H1 (cell line): ENCODE measurements at places on chromosomes 12 and 14. TPM values are rescaled to one million over a fixed set of nuclear protein-coding genes. Genes with fewer than 3 reads are reported as not detected.

The POP5 gene
- 54.7 and 59.7 TPM in 2 replicates for total RNA-seq

The BRAP gene
- 20.1 and 22.2 TPM in 2 replicates for total RNA-seq

The DAO gene
- not detected in 2 replicates for total RNA-seq

The VRTN gene
- total RNA-seq: 148 and 154 TPM in 2 replicates

The MTERF2 gene
- total RNA-seq: 6.2 and 7.1 TPM in 2 replicates

The TAS2R50 gene
- 0.33 and 0.50 TPM in 2 replicates for total RNA-seq

The CLEC7A gene
- total RNA-seq: 0.15 TPM in 1 of 2 replicates, not detected in the other

The SIX6 gene
- not detected in 2 replicates for total RNA-seq

The NANOG gene
- 229 and 231 TPM in 2 replicates for total RNA-seq

The SPRYD4 gene
- 4.0 and 4.3 TPM in 2 replicates for total RNA-seq

DNA sequence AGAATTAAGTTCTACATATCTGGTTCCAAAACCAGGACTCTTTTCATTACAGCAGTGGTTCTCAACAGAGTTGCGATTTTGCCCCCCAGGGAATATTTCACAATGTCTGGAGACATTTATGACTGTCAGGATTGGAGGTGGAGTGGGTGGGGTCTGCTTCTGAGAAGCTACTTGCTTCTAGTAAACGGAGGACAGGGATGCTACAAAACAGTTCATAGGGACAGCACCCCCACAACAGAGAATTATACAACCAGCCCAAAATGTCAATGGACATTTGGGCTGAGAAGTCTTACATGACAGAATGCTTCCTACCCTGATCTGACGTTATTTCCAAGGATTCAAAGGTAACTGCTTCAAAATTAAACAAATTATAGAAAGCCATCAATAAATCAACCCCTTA, 739 bp upstream of the SPATA7 start:
- no peak for DNase-seq

GRCh38 chr12:49025463-49025862, 6.9 kb upstream of the PRKAG1 start:
- DNase-seq: no peak

- no peak for DNase-seq
These were observed 173.6 kb downstream of the ADAMTS20 start for GRCh38 chr12:43378448-43378847.

- no peak for DNase-seq
These were observed 234.5 kb downstream of the IPO8 start for GRCh38 chr12:30461026-30461615.

- DNase-seq: no peak
These were observed 85.7 kb downstream of the SAMD4A start for GRCh38 chr14:54652605-54653052.

DNA sequence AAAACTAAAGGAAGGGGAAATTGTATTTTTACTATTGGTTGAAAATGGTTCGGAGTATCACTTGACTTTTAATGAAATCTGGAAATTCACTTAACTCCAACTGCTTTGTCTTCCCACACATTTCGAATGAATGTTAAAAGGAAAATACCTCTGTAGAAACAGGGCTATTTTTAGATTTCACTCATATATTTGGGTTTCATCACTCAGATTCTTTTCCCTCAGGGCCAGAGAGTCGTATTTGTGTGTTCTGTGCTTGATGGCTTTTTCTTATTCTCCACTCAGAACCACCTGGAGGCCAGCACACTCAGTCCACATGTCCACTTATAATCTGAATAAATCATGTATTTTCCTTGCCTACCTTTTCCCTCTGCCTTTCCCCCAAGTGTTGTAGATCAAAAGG, 40.0 kb downstream of the DAAM1 start:
- no peak for DNase-seq

DNA sequence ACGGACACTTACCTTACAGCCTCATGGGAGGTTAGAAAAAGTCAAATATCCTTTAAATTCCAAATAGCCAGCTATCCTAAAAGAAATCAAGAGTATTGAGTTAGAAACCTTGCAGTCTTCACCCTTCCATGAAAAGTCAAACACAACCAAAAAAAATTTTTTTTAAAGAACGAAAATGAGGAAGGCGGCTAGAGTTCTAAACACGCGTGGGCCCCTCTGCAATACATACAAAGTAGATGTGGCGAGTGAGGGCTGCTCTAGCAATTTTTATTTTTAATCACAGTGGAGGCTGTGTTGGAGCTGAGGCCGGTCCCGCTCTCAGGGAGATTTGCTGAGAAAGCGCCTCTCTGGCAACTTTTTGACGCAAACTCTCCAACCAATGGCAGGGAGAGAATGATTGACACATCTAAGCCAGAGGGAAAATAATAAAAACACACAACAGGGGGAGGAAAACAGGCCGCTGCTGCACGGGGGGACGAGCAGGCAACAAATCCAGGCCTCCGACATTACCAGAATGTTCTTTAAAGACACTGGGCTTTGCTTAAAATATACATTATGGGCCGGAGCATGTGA, at the start of gene OTX2:
Gene OTX2, minus strand, starts transcription at position 333 of the 573 bp plus-strand sequence. CDS start 5,023 bp downstream, outside the sequence.
- no peak for DNase-seq

DNA sequence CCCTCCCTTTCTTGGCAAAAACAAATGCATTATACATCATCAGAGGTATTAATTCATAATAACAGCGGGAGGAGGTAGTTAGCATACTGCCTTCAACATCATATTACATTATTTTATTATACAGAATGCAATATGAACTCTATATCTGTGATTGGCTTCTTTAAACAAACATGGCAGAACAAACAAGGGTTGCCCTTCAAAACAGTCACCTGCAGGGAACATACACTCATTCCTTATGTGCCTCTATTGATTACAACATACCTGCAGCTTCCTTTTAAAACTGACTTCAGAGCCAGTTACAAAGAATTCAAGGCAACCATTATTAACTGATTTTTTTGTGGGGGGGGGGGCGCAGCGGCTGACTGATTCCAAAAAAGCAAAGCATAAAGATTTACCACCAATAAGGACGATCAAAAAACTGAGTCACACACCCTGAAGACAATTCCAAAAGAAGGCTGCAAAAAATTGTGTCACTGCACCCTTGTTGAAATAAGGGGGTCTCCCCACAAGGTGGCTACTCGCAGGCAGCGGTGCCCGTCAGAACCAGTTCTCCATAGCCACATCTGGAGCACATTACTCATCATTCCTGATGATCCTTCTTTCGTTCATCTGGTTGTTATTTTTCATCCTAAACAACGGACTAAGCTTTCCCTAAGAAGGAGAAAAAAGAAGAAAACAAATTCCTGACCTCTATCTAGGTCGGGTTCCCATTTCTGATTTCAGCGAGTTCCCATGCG, 51.8 kb downstream of the SMUG1 start:
- no peak for DNase-seq

- no peak for DNase-seq
These were observed 23.8 kb upstream of the TBC1D30 start for GRCh38 chr12:64800640-64801039.
